ENCODE measurements at places on chromosomes 7 and 10.

- DNase-seq: no peak
Observed at GRCh38 chr7:100132126-100132525, 5.4 kb downstream of the MBLAC1 start.

- no peak for DNase-seq
Observed at GRCh38 chr7:129804111-129804889, 148.5 kb downstream of the UBE2H start.

DNA sequence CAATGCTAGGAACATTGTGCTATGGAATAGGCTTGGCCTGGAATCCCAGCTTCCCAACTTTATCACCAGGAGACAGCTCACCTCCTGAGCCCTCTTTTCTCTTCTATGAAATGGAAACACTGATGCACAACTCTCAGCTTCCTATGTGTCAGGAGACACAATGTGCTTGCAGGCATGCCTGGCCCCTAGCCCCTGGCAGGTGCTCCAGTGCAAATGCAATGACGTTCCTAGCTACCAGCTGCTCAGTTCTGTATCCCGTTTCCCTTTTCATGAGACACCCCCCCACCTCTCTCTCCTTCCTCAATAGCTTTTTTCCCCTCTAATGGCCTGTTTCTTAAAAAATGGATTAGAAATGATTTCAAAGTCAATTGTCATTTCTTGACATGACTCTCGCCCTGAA, 30.7 kb downstream of the HABP2 start:
- no peak for DNase-seq

DNA sequence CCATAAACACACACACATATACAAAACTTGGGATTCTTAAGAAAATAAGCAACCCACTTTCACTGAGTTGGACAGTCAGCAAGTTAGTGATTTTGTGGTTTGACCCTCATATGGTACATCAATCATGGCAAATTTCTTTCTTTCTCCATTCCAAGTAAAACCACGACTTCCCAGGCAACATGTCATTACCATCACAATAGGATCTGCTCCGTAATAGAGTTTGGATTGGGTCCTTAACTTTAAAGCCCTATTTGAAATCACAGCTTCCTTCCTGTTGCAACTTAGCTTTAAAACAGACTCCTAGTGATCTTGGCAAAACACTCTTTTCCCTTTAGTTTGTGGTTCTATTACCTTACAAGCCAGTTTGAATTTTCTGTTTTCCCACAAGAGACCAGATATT, 483.6 kb downstream of the INHBA start:
- DNase-seq: no peak

GRCh38 chr7:36011588-36011965, 141.5 kb upstream of the EEPD1 start:
- DNase-seq: no peak

DNA sequence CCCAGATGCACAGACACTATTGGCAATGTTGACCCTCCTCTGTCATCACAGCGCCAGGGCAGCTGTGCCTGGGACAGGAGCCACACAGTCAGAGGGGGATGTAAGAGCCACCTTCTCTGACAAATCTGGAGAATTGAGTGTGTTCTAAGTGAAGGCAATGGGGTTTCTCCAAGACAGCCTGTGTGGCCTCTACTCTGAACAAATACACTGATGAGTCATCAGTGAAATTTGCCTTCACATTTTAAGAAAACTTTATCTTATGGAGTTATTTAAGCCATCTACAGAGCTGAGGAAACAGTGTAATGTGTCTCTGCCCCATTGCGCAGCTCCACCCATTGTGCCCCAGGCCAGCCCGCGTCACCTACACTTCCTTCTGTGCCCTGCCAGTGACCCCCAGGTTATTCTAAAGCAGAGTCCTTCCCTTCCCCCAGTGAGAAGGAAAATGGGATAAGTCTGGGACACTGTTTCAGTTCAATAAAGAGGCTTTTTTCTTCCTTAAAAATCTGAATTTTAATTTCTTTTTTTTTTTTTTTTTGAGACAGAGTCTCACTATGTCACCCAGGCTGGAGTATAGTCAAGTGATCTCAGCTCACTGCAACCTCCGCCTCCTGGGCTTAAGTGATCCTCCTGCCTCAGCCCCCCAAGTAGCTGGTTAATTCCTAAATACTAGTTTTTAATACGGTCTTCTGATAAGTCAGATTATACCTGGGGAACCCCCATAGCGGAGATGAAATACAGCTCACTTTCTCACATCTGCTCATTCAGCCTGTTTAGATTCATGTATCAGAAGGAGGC, 21.8 kb downstream of the AKR1E2 start:
- no peak for DNase-seq

DNA sequence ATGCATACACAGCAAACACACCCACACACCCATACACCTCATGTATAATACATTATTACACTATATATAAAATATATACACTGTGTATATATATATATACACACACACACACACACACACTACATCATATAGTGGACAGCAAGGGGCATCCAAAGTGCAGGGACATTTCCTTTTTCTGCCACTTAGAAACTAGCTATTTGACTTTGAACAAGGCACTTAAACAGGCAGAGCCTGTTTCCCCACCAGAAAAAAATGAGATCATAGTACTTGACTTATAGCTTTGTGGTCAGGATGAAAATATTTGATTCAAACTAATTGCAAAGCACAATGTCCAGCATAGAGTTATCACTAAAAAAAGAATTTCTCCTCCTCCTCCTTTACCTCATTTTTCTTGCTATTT, 254.3 kb upstream of the NPVF start:
- DNase-seq: no peak

DNA sequence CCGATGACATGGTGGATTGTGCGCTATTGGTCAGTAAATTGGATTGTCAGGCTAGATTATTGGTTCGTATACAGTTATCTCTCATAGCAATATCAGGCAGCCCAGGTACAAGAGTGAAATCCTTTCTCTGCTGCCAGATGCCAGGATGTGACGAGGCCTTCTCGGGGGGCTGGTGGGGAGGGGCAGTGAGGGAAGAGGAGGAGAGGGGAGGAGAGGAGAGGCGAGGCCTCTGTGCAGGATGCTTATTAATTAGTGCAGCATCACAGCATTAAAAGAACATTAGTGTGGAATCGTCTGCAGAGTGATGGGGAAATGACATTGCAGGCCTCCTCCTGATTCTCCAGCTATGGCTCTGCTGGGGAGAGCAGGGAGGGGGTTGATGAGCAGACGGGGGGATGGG, 30.5 kb upstream of the SLF2 start:
- no peak for DNase-seq

- DNase-seq: no peak
Observed at GRCh38 chr7:74093671-74094223, 10.1 kb downstream of the LIMK1 start.

DNA sequence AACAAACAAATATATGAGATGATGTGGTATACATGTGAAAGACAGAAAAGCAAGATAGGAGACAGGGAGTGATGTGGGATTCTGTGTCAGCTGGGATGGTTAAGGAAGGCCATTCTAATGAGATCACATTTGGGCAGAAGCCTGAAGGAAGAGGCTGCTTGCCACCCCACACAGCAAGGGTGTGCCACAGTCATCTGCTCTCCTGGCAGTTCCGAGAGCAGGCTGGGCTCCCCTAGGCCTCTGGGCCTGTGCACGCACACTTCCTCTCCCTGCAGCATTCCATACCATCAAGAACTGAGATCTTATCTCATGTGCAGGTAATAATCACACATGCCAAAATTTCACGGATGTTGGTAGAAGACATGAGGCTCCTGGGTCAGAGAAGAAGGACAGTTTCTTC, 43.1 kb downstream of the SYPL1 start:
- DNase-seq: no peak

DNA sequence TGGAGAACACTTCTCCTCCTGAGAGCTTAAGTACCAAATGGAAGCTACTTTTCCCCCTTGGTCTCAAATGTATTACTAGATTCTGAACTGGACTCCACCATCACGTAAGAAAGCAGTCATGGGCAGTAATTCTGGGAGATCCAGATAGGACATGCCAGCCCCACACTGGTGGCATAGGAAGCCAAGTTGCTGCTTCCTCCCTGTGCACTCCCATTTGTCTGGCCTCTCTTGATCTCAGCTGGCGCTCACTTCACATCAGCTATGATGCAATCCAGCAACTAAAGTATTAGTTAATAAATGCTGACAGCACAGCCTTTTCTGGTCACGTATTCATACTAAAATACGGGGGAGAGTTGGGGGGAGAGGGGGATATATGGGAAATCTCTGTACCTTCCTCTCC, 3.4 kb upstream of the IL6 start:
- DNase-seq: no peak

DNA sequence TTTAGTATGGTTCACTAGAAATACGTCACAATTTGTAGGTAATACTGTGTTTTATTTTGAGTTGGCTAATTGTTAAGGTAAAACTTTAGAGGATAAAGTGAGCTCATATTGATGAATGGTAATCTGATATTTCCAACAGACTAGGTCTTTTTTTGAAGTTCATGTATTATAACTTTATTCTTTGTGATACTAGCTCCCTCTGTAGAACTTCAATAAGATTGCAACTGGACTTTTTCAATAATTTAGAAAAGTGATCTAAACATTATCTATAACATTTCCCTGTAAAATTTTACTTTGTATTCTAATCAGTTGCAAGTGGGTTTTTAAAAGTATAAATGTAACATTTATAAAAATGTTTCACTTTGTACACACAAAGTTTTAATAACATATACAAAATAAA, 83.5 kb downstream of the ADK start:
- DNase-seq: no peak

- no peak for DNase-seq
Observed at GRCh38 chr7:20491284-20491683, 124.2 kb upstream of the ABCB5 start.

GRCh38 chr10:112027731-112028280, 155.8 kb downstream of the GPAM start:
- DNase-seq: no peak

- no peak for DNase-seq
Observed at GRCh38 chr7:49980465-49980864, 112.6 kb downstream of the ZPBP start.

- no peak for DNase-seq
Observed at GRCh38 chr10:89080660-89081059, 90.1 kb downstream of the FAS start.

DNA sequence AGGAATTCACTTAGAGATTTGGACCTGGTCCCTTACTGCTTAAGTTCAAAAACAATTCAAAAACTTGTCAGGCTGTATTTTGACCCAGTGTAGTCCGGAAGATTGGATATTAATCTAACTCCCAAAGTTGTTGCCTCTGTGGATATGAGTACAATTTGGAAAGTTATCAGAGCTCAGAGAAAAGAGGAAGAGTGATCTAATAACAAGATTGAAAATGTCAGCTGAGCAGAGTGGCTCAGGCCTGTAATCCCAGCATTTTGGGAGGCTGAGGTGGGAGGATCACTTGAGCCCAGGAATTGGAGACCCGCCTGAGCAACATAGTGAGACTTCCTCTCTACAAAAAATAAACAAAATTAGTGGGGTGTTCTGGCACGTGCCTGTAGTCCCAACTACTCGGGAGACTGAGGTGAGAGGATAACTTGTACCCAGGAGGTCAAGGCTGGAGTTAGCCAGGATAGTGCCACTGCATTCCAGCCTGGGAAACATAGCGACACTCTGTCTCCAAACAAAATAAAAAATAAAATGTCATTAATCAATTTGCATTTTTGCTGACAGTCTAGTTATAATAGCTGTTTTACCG, 3.2 kb upstream of the ASCC1 start:
- DNase-seq: no peak

- DNase-seq: no peak
Observed at GRCh38 chr7:134694299-134694698, 47.6 kb downstream of the BPGM start.

GRCh38 chr7:36001546-36001945, 151.5 kb upstream of the EEPD1 start:
- DNase-seq: no peak

DNA sequence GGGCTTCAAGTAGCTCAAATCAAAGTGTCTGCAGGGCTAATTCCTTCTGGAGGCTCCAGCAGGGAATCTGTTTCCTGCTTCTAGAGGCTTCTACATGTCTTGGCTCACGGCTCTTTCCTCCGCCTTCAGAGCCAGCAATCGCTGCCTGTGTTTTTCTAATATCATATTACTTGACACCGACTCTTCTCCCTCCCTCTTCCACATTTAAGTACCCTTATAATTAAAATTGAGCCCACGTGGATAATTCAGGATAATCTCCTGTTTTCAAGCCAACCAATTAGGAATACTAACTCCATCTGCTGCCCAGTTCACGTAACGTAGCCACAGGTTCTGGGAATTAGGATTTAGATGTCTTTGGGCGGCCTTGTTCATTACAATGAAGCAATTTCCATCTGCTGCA, 372.2 kb downstream of the DPP6 start:
- DNase-seq: no peak

All from T1000 (cell line).